Activated CD4-positive, alpha-beta T cell treated with anti-CD3 and anti-CD28 coated beads, Interleukin-2, Interleukin-6, amounts not matched to agents 100 ng/mL and 50 ng/mL, durations not matched to agents 16 hours and 8 hours (primary cell): ENCODE measurements at places on chromosomes 12 and 14.

DNA sequence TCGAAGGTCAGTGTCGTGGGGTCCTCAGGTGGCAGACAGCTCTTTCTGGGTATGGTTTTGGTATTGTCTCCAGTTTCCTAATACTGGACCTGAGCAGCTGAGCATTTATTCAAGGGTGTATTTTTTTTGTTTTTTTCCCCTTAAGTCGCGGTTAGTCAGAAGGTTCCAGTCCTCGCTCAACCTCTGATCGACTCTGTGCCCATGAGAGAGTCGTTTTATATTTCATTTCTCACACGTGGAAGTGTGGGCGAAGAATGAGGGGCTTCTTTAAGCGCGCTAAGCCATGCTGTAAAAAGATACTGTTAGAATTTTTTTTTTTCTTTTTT is 499 bp downstream of the MIPOL1 start:
- DNase-seq, result no peak

- DNase-seq, result no peak
Observed at GRCh38 chr12:53456654-53457366, 4.9 kb downstream of the PCBP2 start.

- DNase-seq, result no peak
Observed at GRCh38 chr12:78914859-78915331, 50.3 kb downstream of the SYT1 start.

DNA sequence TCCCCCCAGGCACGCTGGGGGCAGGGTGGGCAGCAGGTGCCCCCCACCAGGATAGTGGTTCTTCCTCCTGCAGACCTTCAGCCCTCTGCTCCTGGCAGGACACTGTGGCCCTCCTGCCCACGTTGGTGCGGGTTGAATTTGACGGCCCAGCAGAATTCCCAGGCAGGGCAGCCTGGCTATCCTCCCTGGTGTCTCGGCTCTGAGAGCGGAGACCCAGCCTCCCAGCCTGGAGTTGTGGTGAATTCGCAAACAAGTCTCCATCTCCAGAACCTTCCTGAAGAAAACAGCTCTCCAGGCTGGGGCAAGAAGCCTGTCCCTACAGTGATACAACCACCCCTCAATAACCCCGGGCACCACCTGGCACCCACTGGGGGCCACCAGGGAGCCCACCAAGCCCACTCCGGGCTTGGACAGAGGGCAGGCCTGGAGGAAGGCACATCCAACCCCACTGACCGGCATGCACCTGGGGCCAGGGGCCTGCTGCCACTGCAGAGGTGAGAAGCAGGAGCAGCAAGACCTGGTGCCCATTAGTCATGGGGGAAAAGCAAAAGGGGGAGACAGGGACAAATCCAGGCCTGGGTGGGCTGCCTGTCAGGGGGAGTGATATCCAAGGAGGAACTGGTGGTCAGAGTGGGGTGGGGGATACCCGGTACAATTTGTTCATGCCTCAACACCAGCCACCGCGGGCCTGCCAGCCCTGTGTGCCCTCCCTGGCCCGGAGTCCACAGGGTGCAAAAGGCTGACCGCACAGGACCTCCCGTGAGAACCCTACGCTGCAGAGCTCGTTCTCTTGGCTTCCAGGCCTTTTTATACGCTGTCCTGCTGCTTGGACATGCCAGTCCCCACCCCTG is 3.6 kb downstream of the ANKRD9 start:
- DNase-seq, result no peak

- DNase-seq, result no peak
Observed at GRCh38 chr12:124797321-124797720, 66.3 kb downstream of the SCARB1 start.

GRCh38 chr14:28765169-28765830 is 1.3 kb upstream of the FOXG1 start:
- DNase-seq, result no peak

DNA sequence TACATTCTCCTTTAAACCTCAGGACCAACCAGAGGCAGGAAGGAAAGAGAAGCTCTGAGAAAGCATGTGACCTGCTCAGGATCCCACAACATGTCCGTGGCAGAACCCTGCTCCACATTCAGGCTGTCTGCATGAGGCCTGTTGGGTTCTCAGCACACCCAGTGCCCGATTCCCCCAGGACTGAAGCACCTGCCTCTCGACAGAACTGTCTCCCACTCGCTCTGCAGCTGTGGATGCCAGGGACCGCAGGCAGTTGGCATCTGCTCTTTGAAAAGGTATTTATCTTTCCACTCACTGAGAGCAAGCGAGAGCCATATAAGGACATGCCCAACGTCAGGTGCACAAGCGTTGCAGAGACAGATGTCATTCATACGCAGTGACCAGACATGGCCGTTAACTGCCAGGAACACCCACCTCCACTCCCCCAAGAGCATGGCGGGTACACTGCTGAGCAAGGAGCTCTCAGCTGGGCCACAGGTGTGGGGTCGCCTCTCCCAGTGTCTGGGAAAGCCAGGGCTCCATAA is 18.9 kb downstream of the PITPNM2 start:
- DNase-seq, result no peak

GRCh38 chr12:128784030-128784760 is 39.6 kb downstream of the SLC15A4 start:
- no peak for DNase-seq

DNA sequence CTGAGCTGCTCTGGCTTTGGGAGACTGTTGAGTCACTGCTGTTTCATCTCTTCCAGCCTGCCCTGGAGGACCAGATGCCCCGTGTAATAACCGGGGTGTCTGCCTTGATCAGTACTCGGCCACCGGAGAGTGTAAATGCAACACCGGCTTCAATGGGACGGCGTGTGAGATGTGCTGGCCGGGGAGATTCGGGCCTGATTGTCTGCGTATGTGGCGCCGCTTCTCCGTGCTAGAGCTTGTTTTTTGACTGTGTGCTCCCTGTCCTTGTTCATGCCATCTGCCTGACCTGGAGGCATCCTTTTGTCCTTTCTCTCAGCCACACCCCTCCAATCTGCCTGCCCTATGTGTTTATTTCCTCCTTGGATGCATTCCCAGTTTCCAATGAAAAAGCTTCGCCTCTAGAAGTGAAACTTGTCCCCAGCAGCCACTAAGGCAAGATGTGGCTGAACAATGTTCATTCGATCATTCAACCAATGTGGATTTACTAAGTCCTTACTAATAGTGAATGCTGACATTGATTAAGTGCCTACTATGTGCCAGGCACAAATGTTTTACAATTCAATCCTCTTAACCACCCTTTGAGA is 98.6 kb downstream of the NT5DC3 start:
- no peak for DNase-seq

DNA sequence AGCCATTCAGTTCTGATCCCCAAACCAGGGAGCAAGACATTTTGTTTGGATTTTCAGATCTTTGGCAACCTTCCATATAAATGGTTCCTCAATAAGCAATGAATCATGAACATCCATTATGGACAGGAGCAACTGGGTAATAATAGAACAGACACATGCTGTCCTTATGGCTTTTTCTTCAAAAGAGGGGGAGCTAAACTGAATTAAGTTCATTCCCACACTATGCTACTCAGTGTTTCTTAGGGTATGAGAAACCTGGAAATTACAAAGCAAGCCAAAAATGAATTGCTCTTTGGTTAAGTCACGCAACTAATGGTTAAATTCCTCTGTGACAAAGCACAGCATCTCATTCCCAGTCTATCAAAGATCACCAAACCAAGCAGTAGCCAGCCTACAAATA is 51.0 kb downstream of the PTGER2 start:
- DNase-seq, result no peak

- DNase-seq, result no peak
Observed at GRCh38 chr14:64501411-64502171, 2.0 kb downstream of the ZBTB25 start.
